ENCODE measurements at places on chromosomes 6 and 20. TPM values are rescaled to one million over a fixed set of nuclear protein-coding genes. Genes with fewer than 3 reads are reported as not detected.

The OVOL2 gene
- 1.00 TPM for polyA plus RNA-seq

The DSP gene
- polyA plus RNA-seq, result 79.1 TPM

- DNase-seq, result no peak
These were observed 8.6 kb downstream of the CDC40 start for GRCh38 chr6:110188791-110189190.

DNA sequence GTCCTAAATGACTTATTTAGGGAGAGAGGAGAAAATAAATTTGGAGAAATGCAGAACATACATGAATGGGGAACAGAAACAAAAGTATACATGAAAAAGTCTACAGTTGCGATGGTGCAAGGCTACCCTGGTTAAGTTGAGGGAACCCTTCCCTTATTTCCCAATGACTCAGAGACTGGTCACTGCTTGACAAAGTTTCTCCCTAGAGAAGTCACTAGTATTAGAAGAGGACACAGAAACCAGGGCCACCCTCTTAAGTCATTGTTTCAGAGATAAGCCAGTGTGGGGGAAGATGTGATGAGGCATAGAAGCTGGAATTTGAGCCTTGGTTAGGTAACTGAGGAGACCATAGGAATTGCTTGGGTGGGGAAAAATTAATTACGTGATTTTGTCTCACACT is 24.4 kb upstream of the EDN1 start:
- DNase-seq, result no peak

The KCNG1 gene
- 4.7 TPM for polyA plus RNA-seq

GRCh38 chr6:109524129-109524528 is 41.1 kb upstream of the ZBTB24 start:
- no peak for DNase-seq

DNA sequence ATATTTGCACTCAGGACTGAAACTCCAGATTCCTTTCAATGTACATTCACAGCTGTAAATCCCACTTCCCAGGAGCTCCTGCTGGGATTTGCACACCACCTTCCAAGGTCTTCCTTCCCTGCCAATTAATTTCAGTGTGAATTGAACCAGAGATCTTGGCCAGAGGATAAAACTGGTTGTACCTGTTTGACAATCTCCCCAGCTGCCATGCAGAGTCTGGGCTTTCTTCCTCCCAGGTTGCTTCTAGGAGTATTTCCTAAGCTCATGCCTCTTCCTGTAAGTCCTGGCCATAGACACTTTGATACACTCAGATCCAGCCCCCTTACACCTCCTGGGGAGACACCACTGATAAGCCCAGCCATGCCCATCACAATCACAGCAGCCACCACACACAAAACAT is 15.6 kb downstream of the MAFB start:
- no peak for DNase-seq

The SLC29A1 gene
- polyA plus RNA-seq, result 35.7 TPM

DNA sequence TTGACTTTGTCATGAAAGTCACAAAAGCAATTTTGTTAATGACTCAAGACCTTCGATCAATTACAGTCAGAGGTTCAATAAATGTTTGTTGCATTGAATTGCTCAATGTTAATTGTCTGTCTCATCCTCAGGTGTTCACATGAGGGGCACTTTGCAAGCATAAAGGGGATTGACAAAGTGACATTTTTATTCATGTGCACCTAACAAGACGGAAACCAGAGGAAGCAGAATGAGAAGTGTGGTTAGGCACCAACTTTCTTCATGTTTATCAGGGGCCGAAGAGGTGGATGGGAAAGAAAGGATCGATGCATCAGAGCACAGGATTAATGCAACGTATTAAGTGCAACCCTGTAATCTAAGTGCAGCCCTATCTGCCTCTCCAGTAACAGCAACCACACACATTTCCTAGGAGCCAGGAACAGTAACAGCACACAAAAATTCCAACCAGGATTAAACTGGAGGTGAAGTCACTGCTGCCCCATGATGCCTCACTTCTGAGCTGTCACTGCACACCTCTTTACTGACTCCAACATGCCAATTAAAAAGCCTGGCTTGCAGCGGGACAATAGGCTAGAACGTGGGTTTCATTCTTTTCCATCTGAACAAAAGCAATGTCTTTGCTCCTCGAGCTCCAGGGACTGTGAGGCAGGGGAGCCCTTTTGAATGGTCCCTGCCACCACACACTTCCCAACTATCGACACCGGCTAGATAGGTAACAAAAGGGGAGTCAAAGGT is 262.7 kb downstream of the CD83 start:
- DNase-seq, result no peak

The RNF144B gene
- polyA plus RNA-seq, result 17.3 TPM

DNA sequence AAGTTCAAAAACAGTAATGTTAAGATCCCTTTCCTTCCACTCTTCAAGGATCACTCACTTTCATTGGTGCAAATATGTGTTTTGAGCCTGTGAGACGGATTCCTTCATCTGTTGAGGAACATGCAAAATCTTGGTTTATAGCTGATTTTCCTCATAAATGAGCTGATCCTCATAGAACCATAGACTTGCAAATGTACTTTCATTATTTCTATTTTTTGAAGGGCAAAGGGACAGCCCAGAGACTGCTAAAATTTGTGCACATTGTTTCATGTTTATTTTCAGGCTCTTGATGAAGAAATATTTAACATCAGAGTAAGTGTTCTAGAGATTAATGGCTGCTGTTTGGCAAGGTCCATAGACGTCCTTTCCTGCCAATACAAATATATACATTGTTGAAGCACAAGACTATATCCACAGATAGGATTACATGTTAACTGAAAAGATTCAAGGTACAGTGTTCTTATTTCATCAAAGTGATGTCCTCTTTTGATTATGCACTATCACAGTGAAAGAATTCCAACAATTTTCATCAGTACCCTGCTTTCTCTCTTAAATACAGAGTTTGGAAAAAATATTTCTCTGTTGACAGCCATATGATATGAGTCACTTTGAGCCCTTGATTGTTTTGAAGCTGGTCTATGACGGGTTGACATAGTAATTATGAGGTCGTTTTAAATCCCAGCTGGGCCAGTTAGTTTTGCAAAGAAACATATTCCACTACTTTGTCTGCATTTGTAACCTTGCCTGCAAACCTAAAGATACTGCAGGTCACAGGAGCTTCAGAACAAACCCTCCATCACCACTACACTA is 95.7 kb downstream of the FILIP1 start:
- DNase-seq, result no peak

GRCh38 chr6:47780510-47781356 is 1.1 kb upstream of the OPN5 start:
- DNase-seq, result peak; percentile 40

DNA sequence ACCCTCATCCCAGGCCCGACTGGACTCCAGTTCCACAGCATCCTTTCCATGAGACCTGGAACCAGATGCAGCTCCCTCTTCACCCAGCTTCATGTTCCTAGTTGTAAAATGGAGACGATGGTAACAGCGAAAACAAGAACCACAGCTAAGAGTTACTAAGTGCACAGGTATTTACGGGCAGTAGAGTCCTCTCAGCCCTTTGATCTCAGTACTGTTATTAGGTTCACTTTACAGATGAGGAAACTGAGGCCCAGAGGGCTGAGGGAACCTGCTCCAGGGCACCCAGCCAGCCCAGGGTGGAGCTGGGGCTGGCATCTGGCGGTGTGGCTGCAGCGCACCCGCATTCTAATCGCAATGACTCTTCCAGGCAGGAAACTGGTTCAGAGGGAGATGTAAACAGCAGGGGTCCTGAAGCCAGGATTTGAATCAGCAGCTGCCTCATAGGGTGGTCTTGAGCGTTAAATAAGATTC is 858 bp downstream of the BCAS1 start:
- DNase-seq, result no peak

DNA sequence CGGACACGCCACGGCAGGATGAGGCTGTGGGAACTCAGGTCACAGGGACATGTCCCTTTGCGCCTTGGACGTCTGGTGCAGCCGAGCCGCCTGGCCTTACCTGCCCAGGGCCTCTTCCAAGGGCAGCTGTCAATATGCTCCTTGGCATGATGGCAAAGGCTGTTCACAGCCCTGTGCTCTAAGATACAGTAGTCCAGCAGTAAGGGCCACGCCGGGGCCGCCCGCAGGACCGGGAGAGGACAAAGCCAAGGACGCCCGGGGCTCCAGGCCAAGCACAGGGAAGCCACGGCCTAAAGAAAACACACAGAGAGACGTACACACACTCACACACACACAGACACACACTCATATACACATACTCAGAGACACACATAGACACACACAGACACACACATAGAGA is 13.0 kb downstream of the FOXF2 start:
- DNase-seq, result no peak

The GGTLC1 gene
- polyA plus RNA-seq, result 0.27 TPM

Data from right renal pelvis (tissue), 4 donors.